HCT116 (cell line): ENCODE measurements at places on chromosomes 6 and 20. TPM values are rescaled to one million over a fixed set of nuclear protein-coding genes. Genes with fewer than 3 reads are reported as not detected.

GSTA2 gene
- not detected for total RNA-seq

- DNase-seq = no peak
Observed at GRCh38 chr20:52984451-52984810, 12.3 kb downstream of the TSHZ2 start.

DNA sequence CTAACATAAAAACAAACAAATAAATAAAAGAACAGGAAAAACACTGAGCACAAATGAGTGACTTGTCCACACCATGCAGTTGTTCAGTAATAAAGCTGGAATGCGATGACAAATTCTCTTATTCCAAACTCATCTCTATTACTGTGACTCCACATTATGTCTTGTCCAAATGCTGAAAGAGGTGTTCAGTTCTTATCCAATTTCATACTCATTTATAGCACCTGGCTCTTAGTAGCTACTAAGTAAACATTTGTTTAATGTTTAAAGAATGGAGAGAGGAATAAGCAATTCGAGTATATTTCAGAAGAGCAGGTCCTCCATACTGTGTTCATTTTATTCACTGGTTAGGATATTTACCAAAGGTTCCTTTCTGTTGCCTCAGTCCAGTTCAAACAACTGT is 439.0 kb upstream of the JAG1 start:
- DNase-seq = no peak

CLDN20 gene
- total RNA-seq = not detected

- DNase-seq = no peak
Observed at GRCh38 chr20:61056627-61057442, 195.2 kb upstream of the CDH4 start.

SDC4 gene
- total RNA-seq = 100 TPM

FAM110A gene
- 26.4 TPM for total RNA-seq

GRCh38 chr20:51492167-51493092 is 50.1 kb downstream of the NFATC2 start:
- no peak for DNase-seq

EBF4 gene
- total RNA-seq = 11.4 TPM

GRCh38 chr6:146870760-146871159 is 272.0 kb downstream of the ADGB start:
- no peak for DNase-seq
